ENCODE measurements at places on chromosomes 5 and 9. TPM values are rescaled to one million over a fixed set of nuclear protein-coding genes. Genes with fewer than 3 reads are reported as not detected.

- DNase-seq: no peak
Observed at GRCh38 chr9:120531683-120532300, 48.2 kb downstream of the CDK5RAP2 start.

- no peak for DNase-seq
Observed at GRCh38 chr5:132498686-132499271, 8.2 kb upstream of the IRF1 start.

GRCh38 chr5:453725-454481 lies 10.9 kb downstream of the EXOC3 start:
- DNase-seq: no peak

DNA sequence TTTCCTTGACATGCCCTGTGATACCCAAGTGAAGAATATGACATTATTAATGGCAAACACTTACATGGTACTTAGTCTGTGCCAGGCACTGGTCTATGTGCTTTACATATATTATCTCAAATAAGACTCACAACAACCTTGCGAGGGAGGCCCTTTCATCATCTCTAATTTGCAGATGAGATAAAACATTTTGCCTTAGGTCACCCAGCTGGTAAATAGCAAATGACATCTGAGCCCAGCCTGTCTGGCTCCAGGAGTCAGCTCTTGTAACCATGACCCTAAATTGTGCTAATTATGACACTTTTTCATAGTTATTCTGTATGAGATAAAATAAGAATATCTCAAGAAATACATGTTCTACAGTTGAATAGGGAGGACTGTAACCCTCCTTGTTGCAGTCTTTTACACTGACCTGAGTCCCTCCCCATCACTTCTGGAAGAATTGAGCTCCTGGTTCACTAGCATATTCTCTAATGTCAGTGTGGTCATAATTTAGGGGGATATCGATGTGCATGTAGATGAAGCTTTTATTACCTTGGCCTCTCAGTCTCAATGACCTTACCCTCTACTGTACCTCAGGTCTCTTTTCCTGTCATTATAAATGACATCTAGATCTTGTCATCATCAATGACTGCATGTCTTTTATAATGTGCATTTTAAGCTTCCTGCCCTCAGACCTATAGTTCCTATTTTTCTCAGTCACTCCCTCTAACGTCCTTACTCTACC lies 126.1 kb upstream of the HAPLN1 start:
- DNase-seq: no peak

SLC34A3 gene
- not detected for total RNA-seq

TSSK1B gene
- total RNA-seq: not detected

ATOSB gene
- total RNA-seq: 2.0 TPM

NUTM2F gene
- total RNA-seq: not detected
